CD4-positive, alpha-beta T cell treated with Interleukin-6 for 4 hours (primary cell): ENCODE measurements at places on chromosomes 16 and 17.

GRCh38 chr17:28950017-28950751 is 1.1 kb downstream of the PHF12 start:
- DNase-seq: peak; percentile 55

DNA sequence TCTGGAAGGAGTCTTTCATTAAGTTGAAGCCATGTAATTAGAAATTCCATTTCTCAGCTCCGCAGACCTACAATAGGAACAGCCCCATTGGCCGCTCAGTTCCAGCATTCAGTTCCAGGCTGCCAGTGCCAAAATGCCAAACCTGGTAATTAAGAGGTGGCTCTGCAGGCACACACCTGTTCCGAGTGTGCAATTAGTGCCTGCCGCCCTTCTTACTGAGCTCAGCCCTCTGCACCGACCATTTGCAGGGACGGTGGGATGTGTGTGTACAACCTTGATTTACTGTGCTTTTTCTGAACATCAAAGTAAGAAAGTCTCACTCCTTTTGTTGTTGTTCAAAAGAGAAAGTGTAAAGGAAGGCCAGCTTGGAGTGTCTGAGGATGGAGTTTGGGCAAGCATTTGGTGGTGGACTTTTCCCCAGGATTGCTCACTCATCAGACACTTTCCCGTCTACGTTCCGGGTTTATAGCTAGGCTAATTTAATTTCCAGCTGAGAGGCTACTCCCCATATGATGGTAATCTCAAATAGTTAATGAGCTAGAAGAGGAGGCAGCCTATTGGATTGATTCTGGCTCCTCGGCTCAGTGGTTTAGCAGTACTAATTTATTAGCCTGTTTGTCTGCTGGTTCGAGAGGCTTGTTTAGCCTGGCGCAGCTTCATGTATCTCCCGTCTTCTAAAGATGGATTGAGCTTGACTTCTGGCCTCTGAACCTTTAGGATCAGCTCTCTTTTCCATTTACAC is 20.0 kb downstream of the HS3ST3B1 start:
- no peak for DNase-seq

GRCh38 chr17:38508954-38509771 is 80.9 kb downstream of the ARHGAP23 start:
- DNase-seq: peak; percentile 74

- no peak for DNase-seq
Measured at GRCh38 chr16:86578611-86579267, 390 bp downstream of the FOXL1 start.

- DNase-seq: peak; percentile 91
Measured at GRCh38 chr16:21708533-21709115, 44.9 kb downstream of the OTOA start.

DNA sequence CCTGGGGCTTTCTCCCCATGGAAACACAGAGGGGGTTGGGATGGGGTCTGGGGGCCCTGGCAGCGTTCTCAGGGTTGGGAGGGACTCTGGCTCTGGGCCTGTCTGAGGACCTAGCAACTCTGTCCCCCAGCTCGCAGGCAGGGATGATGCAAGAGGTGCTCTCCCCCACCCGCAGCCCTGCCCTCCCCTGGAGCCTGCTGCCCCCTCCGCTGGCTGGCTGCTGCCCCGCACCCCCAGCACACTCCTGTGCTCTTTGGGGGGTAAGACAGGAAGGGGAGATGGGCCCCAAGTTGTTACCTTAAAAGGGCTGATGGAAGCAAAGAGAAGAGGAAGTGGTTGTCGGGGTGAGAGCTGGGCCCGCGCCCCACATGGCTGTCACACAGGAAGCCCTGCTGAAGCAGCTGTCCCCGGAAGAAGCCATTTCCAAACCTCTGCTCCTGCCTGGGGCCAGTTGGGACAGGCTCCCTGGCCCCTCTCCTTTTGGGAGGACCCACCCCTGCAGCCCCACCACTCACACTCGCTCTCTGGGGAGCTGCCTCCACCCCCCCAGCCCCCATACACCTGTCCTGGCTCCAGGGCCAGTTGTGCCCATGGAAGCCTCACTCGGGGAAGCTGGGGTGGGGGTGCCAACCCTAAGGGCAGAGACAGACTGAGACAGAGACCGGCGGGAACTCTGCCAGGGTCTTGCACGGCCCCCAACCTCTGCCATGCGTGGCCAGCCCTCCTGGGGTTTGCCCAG is 2.5 kb downstream of the CORO1A start:
- DNase-seq: peak; percentile 91

- peak; percentile 40 for DNase-seq
Measured at GRCh38 chr17:58330538-58330996, 2.0 kb upstream of the TSPOAP1 start.

DNA sequence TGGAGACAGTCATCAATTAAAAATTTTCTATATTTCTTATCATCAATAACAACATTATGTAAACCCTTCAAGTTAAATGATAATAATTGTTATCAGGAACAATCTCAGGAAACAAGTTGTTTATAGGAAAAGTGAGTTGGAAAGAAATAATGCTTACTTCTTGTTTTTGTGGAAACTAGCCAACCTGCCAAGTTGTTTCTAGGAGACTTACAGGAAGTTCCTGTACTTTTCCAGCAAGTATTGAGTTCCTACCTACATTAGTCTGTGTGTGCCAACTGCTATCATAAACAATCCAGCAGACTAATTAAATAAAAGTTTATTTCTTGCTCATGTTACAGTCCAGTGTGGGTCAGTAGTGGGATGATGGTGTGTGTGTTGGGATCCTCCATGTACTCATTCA is 1.6 kb upstream of the CCL14 start:
- DNase-seq: no peak

GRCh38 chr16:56262148-56262547 is 70.9 kb downstream of the GNAO1 start:
- peak; percentile 76 for DNase-seq
